HTR-8/SVneo (cell line): ENCODE measurements at places on chromosomes 7 and 10.

- DNase-seq: no peak
Measured at GRCh38 chr7:113797420-113798010, 121.3 kb downstream of the PPP1R3A start.

GRCh38 chr7:83005410-83005809 lies 157.3 kb downstream of the PCLO start:
- no peak for DNase-seq

GRCh38 chr10:106255111-106255678 lies 909.3 kb downstream of the SORCS1 start:
- DNase-seq: no peak

DNA sequence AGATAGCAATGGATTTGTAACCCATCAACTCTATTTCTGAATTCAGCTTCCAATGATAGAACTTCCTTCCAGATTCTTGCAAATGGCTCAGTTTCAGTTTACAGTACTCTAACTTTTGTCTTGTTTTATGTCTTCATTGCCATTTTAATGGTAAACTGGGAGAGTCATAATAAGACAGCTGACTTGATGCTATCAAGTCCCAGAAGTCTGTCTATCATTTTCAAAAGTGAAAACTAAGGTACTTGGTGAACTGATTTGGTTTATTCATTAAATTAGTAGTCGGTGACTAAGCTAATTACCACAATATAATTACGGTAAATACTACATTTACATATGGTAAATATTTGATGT lies 25.0 kb downstream of the RTKN2 start:
- DNase-seq: no peak

- DNase-seq: no peak
Measured at GRCh38 chr10:122287570-122287969, 16.5 kb downstream of the BTBD16 start.

DNA sequence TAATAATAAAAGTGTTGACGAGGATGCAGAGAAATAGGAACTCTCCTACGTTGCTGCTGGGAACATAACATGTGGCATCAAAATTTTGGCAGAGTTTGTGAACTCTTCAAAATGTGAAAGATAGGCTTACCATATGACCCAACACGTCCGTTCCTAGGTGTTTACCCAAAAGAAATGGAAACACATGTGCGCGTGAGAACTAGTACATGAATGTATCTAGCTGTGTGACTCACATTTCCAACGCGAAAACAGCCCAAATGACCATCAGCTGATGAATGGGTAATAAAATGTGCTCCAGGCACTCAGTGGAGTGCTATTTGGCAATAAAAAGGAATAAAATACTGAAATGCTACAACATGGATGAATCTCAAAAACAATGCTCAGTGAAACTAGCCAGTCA lies 10.4 kb upstream of the ELFN1 start:
- DNase-seq: no peak

GRCh38 chr10:94423627-94424026 lies 21.3 kb downstream of the TBC1D12 start:
- no peak for DNase-seq

DNA sequence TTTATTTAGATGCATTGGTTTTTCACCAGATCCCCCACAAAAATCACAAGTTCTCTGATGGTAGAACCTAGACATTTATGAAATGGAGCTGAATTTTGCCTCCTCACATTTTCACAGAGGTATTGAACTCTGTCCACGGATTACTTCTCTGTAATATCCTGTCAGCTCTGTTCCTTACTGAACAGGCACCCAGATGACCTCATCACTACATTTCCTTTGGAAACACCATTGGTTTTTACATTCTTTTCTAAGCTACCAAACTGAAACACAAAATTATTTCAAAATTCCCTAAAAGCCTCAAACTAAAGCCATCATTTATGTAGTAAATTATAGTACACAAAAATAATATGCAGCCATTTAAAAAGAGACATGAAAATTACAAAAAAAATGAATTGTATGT lies 98.3 kb upstream of the KCNIP2 start:
- no peak for DNase-seq

DNA sequence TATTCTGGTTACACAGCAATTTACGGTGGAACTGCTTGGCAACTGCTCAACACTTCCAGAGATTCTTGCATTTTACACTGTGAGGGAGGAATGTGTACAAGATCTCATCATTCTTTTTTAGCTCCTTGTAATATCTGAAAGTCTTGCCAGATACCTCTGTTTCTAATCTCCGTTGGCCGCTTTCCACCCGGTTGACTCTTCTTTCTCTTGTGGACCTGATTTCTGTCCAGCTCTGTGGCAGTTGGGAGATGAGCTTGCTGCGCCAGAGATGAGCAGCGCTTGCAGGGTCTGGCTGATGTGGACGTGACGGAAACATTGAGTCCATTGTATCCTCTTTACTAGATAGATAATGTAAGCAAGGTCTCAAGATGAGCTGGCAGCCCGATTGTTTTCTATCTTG lies 27.6 kb downstream of the SPAG6 start:
- DNase-seq: no peak

GRCh38 chr7:41711283-41712064 lies 8.6 kb upstream of the INHBA start:
- no peak for DNase-seq

- no peak for DNase-seq
Measured at GRCh38 chr7:107564553-107565298, 955 bp downstream of the DUS4L start.

DNA sequence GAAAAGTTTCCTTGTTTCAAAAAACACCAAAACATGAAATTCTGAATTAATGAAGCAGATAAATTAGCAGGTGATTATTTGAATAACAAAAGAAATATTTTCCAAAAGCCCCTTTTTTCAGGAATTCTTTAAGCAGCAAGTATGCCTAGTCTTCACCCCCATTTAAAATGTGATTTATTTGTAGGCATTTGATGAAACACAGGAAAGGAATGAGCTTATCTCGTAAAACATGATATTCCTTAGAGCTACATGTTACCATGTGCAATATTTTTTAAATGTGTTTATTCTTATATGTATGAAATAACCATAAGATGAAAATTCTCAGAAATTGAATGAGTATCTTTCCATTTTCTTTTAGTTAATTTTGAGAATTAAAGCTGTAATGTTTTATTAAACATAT lies 106.1 kb downstream of the CHN2 start:
- DNase-seq: no peak

DNA sequence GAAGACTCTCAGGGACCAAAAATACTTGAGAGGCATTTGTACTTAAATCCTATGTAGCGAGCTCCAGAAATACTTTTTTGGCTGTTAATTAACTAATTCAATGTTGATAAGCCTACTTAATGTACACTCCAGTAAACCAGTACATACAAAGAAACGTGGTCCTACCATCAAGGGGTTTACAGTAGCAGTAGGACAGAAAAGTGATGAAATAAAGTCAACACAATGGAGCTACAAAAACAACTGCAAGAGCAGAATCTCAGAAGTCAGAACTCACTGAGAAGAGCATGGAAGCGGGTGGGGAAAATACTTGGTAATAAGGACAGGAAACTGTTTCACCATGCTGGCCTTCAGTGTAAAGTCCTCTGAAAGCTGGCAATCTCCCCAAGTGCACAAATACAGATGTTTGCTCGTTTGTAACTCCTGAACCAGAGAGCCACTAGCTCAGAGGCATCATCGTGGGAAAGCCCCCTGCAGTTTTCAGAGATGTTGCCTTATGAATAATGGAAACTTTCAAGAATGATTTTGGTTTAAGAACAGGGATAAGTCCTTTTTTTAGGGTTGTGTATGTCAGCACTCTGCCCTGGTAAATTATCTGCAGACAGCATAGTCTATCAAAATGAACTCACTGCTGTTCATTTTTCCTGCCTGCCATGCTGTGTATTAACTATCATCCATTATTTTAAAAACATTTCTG lies 233.2 kb downstream of the SORCS1 start:
- no peak for DNase-seq

DNA sequence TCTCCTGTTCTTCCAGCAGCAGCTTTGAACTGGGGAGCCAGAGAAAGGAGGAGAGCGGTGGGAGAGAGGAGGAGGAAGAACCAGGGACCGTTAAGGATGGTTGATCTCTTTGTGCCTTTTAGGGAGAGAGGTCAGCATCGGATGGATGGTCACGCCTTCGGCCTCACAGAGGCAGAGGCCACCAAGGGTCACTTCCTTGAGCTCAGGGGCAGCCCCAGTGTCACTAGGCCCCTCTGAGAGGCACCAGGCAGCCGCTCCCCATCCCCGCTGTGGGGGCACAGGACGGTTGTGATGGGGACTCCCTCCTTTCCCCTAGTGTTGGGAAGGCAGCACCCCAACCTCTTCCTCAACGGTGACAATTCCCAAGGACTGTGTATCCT lies 121.4 kb downstream of the DNAJB6 start:
- DNase-seq: no peak

DNA sequence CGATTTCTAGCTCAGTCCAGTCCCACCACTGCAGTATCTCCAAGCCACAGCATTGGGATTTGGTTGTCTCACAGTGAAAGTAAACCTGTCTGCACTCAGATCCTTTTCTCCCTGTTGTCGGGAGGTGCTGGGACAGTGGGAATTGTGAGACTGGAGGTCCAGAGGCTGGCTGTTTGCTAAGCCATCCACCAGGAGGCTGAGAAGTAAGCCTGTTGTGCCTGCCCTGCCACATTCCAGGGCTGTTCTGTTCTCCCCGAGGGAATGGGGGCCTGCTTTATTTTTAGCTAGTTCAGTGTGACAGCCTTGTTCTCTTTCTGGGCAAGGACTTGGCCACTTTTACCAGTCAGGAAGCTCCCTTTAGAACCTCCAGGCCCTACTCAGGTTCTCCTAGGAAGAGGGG lies 54.9 kb downstream of the HK1 start:
- DNase-seq: no peak

DNA sequence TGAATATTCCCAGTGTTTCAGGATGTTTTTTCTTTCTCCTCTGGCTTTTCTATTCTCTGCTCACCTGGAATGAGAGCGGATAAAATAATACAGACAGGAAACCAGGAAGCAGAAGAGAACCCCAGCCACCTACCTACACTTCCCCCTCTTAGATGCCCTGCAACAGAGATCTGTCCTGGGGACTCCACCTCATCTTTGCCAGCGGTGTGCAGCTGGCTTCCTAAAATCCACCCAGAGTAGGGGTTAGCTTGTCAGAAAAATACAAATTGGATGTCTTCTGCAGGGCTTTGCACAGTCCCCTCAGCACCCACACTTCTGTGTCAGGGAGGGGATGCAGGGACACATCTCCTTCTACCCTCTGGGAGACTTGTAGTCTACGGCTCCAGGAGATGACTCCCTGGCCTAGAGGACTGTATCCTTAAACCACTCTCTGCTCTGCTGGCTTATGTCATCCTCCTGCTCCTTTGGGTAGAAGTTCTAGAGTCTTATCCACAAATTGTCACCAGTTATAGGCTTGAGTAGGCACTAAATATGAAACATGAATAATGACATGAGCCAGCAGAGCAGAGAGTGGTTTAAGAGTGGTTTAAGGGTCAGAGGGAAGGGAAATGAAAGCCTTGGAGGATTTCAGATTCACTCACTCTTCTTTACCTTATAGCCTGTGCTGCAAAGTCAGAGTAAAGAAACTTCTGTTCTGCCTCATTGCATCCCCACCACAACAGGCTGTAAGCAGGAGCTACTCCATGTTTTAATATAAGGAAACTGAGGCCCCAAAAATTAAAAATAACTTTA lies 749.4 kb downstream of the AUTS2 start:
- DNase-seq: no peak

DNA sequence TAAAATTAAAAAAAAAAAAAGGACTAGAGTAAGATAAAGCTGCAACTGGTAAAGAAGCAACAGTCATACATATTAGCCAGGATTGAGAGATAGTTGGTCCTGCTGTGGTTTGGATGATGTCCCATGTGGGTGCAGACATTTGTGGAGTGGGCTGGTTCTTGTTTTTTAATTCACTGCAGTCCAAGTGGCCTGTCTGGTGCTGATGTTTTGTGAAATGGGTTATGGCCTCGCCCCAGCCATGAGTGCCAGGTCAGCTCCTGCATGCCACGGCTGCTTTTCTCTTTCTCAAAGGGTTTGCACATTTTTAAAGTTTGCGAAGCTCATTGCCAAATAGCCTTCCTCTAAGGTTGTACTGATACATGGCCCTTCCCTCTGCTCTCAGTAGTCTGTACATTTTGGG lies 14.1 kb upstream of the BTBD16 start:
- DNase-seq: no peak

- DNase-seq: no peak
Measured at GRCh38 chr10:96560966-96561887, 25.6 kb downstream of the TM9SF3 start.

DNA sequence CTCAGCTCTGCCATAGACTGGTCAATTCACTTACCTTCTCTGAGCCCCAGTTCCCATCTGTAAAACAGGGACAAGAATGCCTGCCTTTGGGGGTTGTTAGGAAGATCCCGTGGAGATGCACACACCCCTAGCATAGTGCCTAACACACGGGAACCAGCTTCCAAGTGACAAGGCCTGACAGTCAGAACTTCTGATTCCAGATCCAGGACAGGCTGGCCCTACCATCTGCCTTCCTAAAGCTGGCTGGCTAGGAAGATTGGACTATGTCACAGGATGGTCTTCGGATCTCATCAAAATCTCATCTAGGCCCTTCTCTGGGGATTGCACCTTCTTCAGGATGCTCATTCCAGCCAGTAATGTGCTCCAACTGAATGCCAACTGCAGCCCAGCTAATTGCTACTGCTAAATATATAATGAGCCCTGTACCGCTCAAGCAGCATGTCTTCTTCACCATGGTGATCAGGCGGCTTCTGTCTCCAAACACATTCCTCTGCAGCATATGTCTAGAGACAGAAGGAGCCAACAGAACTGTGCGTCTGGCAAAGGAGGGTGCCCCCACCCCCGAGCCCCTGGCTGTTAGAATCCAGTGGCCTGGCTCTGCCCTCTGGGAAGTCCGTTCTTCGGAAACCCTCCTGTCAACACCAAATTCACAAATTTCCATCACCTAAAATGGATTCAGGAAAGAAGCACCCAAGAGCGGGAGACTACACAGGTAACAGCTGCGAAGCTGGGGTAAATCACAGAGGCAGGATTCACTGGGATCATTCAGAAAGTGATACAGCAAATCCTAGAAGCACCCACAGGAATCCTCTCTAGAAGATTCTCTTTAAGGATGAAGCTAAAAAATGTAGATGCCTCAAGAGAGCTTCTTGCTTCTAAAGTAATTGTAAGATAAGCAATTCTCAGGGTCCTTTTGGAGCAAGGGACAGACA lies 142.1 kb upstream of the EEPD1 start:
- no peak for DNase-seq
